Motor neuron (in vitro differentiated cells): ENCODE measurements at places on chromosomes 5 and 9.
A peak's percentile ranks its signal among the peaks of the same experiment; 100 is the strongest.

DNA sequence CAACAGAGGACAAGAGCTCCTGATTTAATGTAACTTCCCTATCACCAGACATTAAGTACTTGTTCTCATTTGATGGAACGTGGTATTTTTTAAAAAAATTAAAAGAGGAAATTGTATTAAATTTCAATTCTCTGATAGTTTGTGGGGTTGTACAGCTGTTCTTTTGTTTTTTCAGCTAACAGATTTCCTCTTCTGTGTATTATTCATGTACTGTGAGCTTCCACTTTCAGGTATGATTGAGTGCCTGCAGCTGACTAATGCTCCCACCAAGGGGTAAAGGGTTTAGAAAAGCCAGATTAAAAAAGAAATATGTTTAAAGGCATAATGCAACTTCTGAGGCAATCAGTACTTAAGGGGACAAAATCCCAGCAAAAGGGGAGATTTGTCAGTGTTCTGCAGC lies 117.7 kb upstream of the ACTBL2 start:
- no peak for ATAC-seq

GRCh38 chr9:135657416-135657815 lies 5.7 kb upstream of the LCN9 start:
- no peak for ATAC-seq

- ATAC-seq, result no peak
Observed at GRCh38 chr9:114327749-114328148, 1.9 kb upstream of the ORM2 start.

DNA sequence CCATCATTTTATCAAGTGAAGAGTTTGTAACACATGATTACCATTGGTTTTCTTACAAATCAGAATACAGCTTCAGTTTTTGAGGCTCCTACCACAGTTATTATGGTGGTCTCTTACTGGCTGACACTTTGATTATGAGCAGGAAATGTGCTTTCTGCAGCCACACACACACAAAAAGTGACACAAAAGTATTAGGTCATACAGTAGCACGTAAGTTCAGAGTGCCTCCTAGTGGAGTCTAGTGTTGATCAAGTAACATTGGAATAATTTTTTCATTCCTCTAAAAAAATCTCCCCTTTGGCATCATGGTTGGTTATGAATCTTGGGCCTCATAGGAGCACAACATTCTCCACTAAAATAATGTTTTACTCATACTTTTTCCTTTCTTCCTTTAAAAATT lies 37.6 kb downstream of the PAM start:
- no peak for ATAC-seq

DNA sequence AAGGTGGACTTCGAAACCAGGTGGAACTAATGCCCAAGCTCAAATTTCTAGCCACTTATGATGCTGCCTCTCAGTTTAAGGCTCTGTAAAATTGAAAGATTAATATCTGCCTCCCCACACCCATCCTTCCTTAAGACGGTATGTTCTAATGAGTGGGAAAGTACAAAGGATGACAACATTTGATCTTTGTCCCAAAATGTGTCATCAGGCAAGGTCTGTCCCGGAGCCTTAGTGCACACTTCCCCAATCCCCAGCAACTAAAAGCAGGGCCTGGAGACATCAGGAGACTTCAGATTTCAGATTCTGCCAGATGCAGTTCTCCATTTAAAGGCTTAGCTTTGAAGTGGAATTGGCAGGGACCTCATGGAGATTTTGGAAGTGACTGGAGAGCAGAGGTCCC lies 316.5 kb downstream of the ASTN2 start:
- ATAC-seq, result no peak

DNA sequence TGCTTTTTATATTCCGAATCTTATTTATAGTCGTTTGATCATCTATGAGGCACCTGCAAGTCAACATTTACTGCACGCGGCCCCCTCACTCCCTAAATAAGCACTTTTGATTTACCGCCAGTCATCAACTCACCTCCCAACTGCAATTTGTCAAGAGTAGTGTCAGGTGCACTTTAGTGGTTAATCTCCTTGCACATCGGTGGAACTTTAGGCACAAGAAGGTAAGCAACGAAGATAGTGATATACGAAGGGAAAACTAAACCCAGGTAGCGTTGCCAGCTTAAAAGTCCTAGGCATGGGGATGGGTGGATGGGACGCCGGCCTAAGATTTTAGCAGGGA lies 513 bp upstream of the RNF180 start:
- no peak for ATAC-seq

- peak; percentile 43 for ATAC-seq
Observed at GRCh38 chr5:132464156-132464939, 26.2 kb downstream of the IRF1 start.

DNA sequence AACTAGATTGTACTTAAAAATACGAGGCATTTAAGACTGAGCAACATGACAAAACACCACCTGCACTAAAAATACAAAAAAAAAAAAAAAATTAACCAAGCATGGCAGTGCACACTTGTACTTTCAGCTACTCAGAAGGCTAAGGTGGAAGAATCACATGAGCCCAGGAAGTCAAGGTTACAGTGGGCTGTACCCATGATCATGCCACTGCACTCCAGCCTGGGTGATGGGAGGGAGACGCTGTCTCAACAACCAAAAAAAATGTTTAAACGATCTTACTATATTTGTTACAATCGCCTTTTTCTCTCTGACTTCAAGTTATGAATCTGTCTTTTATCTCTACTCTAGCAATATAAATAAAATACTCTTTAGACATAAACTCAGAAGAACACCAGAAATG lies 1454.3 kb downstream of the MAT2B start:
- no peak for ATAC-seq

GRCh38 chr5:163190784-163191183 lies 246.6 kb upstream of the CCNG1 start:
- ATAC-seq, result no peak

DNA sequence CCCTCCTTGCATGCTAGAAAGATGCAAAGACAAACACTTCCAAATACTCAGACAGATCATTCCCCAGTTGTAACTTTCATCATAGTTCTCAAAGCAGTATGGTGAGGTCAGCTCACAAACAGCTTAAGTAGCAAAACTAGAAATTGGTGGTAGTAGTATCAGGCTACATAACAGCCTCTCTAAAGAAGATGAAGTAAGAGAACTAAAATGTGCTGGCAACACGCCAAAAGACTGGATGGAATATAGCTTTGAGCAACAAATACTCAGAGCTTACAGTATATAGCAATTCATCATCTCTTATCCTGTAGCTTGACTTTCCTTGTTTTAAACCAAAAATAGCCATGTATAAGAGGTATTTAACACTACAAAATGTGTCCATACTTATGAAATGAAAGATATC lies 7.5 kb downstream of the PFDN1 start:
- peak; percentile 88 for ATAC-seq

DNA sequence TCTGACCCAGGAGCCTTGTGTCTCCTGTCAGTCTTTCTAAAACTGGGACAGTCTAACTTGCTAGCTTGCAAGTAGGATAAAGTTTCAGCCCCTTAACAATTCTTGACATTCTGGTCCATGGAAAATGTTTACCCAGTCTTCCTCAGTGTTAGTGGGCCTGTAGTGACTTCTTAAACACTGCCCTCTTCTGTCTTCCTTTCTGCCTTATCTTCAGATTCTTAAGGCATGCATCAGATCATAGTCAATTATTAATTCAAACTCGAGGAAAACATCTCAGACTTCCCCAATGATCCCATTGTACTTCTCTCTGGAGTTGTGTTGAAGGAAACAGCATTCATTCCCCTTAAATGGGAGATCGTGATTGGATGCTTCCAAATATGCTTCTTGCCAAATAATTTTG lies 1199.8 kb downstream of the DTWD2 start:
- ATAC-seq, result no peak

DNA sequence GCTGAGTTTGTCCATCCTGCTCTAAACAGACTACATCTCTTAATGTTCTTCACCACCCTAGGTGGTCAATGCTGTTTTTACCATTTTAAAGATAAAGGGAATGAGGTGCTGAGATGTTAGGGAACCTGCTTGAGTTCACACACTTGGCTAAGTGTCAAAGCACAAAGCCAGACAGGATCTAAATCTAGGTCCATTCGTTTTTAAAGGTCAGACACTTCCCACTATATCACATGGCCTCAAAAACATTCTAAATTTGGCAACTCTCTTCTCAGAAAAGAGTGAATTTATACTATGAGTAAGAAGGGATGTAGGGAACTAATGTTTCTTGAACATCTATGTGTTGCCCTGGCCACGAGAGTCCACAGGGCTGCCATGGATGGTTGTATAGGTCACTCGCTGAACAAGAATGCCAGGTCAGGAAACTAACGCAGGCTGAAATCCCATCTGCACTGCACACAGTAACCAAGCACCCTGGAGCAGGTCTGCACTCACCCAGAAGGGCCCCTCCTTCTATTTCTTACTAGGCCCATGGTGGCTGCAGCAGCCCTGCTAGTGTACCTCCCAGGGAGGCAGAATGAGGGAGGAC lies 213.0 kb downstream of the SPOCK1 start:
- peak; percentile 45 for ATAC-seq

GRCh38 chr9:33230756-33231622 lies 9.0 kb upstream of the SPINK4 start:
- no peak for ATAC-seq

- ATAC-seq, result no peak
Observed at GRCh38 chr9:76534026-76534425, 75.0 kb downstream of the GCNT1 start.

DNA sequence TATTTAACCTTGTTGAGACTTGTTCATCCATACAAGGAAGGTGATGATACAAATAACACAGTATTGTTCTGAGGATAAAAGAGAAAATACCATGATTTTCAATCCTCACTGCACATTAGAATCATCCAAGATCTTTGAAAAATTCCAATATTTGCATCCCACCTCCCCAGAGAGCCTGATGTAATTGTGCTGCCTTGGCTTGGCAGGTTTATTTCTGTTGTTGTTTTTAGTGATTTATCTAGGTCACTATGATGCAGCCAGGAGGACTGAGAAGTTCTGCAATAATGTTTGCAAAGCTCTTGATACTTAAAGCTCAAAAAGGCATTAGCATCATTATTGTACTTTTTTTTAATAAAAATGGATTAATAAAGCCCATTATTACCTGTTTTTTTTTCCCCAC lies 67.0 kb upstream of the NMUR2 start:
- no peak for ATAC-seq

GRCh38 chr5:180304431-180305375 lies 12.8 kb upstream of the MAPK9 start:
- ATAC-seq, result no peak

- peak; percentile 69 for ATAC-seq
Observed at GRCh38 chr9:22813529-22813928, 366.9 kb downstream of the DMRTA1 start.
